ENCODE measurements at places on chromosomes 11 and 22.

DNA sequence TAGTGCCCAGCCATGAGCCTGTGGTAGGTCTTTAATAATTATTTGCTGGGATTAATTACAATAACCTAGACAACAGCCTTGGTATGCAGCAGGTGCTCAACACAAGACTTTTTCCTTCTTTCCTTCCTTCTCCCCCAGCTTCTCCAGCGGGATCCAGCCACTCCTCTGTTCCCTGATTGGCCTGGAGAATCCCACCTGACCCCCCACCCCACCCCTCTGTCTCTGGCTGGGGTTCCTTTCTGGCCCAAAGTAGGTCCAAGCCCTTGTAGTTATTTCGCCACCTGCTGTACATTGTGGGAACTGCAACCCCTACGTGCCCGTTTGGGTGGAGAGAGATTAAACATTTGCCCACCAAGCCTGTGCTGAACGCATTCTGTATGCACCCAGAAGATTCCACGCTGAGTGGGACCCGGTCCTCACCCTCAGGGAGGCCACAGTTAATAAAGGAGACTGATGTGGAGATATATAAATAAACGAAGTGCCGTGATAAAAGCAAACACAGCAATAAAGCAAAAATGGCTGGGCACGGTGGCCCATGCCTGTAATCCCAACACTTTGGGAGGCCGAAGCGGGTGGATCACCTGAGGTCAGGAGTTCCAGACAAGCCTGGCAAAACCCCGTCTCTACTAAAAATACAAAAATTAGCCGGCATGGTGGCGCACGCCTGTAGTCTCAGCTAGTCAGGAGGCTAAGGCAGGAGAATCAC, 32.1 kb upstream of the DGKZ start:
- DNase-seq = peak; percentile 84

GRCh38 chr22:36901411-36902142, 11.9 kb upstream of the CSF2RB start:
- no peak for DNase-seq

- no peak for DNase-seq
These were observed 7.9 kb downstream of the C11orf96 start for GRCh38 chr11:43950311-43950855.

DNA sequence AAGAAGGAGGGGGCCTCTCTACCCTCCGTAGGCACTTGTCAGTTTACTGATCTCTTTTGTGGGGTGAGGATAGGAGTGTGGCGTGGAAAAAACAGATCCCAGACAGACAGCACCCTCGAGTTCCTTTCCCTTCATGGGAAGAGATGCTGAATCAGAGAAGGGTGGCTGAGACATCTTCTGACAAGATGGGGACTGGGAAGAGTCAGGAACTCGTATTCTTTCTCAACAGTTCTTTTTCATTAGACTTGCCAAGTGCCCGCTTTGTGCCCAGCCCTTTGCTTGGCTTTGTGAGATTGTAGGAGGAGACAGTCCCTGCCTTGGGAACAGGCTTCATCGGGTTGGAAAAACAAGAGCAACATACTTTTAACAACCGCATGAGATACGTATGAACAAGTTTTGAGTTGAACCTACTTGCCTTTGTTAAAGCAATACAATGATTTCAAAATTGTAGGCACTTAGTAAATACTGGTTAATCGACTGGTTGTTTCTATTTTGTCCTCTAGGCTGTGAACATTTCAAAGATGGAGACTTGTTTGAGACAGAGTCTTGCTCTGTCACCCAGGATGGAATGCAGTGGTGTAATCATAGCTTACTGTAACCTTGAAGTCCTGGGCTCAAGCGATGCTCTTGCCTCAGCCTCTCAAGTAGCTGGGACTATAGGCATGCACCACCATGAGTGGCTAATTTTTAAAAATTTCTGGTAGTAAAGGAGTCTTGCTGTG, 1.1 kb downstream of the RRM1 start:
- peak; percentile 70 for DNase-seq

DNA sequence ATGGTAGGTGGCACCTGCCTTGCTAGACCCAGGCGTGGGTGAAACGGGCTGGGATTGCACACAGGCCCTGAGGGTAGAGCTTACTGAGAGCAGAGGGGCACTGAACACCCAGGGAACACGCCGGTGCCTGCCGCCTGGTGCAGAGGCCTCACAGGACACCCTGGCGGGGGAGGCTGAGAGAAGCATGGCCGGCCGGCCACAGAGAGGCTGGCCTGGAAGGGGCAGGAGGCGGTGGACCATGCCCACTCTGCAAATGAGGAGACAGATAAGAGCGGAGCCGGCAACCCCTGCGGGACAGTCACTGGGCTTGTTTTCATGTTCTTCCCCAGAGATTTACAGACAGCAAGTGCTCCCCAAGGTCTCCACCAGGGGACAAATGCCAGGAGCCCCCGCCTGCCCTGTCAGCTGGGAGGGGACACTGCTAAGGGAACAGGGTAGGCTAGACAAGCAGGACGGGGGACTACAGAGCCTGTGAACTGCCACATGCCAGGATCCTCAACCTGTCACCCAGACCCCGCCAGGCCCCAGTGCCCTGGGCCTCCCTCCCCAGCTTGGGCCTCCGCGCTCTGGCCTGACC, 38.5 kb upstream of the TCF20 start:
- no peak for DNase-seq

DNA sequence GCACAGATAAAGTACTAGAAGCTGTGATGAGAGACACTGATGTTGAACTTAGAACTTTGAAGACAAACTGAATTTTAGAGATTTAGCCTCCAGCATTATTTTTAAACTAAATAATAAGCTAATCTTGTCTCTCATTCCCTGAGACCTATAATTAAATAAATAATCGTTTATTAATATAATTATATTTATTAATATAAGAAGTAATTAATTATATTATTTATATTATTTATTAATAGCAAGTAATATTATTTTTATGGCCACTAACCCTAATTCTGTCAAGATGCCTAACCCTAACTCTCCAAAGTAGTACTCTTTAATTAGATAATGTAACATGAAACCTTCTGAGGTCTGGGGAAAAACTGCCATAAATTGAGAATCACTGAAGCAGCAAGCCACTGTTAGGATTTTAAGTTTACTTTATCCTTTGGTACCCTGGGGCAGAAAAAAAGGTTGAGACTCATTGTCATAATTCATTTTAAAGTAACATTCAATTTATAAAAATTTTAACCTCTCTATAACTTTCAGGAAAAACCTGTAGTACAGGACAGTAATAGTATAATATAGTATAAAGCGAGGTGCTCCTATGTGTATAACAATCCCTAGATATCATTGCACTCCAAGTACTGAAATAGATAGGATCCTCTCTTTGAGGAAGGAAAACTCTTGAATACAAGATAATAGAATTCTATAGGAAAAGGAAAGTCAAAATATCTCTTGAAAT, 85.4 kb downstream of the TTC28 start:
- no peak for DNase-seq

GRCh38 chr11:131932584-131933325, 562.3 kb downstream of the NTM start:
- DNase-seq = peak; percentile 20

DNA sequence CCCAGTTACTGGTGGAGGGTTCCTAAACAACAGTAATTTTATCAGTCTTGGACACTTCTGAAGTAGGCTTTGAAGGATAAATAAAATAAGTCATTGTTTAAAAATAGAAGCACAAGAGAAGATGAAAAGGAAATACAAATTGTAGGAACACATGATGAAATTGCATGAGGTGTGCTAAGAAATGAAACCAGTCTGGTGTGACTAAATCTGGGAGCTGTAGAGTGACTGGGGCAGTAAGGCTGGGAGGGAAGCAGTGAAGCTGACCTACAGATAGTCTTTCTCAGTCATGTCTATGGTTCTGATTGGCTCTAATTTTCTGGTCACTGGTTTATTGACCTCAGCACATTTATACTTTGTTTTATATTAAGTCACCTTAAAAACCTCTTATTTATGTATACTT, 139.1 kb downstream of the SLC17A6 start:
- DNase-seq = no peak

GRCh38 chr11:20097319-20098221, 62.7 kb downstream of the DBX1 start:
- DNase-seq = no peak

- DNase-seq = no peak
These were observed 2.2 kb downstream of the SLC37A4 start for GRCh38 chr11:119028346-119029068.

- DNase-seq = no peak
These were observed 22.7 kb downstream of the OOSP3 start for GRCh38 chr11:59901306-59901705.

DNA sequence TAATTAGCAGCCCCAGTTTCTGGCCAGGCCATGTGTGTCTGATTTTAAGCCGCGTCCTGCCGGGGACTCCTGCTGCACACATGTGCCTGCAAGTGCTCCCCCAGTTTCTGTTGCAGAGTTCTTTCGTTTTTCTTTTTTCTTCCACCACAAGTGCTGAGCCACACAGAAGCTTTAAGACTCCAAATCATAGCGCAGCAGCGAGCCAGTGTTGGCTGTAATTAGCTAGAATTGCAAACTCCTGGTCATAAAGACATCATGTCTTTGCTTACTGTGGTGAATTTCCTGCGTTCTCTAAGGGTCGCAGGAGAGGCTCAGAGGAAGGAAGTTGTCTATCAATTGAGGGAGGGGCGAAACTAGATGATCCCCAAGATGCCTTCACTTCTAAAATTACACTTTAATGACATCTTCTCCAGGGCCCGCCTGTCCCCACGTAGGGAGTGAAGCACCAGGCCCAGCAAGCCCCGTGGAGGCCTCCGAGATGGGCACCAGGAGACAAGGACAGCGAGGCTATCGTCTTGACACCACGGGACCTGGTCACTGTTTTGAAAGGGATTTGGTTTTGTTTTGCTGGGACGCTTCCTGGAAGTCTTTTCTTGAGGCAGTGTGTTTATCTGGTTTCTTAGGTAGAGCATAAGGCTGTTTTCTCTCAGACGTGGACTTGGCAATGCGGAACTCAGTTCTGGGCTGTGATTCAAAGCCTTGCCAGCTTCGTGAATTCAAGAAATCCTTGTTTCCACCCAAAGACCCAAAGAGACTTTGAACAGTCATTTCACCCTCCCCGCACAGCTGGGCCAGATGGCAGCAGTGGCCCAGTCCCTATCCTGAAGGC, 71.8 kb downstream of the UBASH3B start:
- no peak for DNase-seq

- DNase-seq = peak; percentile 35
These were observed 875 bp upstream of the STT3A start for GRCh38 chr11:125591649-125592304.

- no peak for DNase-seq
These were observed 36.6 kb downstream of the METTL15 start for GRCh38 chr11:28144808-28145207.

- no peak for DNase-seq
These were observed 20.0 kb upstream of the SMIM38 start for GRCh38 chr11:69135420-69136363.

- no peak for DNase-seq
These were observed 830 bp upstream of the SPDYC start for GRCh38 chr11:65169164-65169641.

DNA sequence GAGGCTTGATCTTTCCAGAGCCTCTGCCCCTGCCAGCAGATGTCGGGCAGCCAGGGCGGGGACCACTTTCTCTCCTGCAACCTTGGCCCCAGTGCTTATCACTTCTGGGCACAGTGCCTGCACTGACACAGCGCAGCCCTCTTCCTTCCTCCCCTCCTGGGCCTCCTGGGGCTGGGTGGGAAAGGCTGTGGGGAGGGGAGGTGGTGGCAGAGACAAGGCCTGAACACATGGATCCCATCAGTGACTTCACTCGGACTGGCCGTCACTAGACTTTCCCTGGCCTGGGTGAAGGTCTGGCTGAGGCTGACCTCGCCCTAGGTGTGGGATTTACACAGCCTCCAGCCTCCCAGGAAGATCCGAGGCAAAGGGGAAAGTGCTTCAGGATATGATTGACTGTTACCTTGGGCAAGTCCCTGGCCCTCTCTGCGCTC, 68.1 kb downstream of the LRRC32 start:
- no peak for DNase-seq

DNA sequence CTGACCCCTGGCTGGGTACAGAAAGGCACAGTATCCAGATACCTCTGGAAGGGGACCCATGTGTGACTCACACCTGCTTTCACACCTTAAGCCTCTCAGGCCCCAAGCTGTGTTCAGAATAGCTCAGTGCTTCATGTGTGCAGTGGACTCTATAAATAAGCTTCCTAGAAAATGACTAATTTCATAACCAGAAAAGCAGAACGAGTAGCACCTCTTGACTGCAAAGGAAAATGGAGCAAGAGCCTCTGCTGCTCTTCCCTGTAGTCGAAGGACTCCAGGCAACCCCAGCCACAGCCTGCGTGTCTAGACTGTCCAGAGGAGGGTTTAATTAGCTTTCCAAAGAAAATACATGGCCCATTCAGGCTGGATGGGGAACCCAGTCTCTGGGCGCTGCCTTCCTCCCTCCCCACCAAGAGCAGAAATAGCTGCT, 23.1 kb downstream of the PTPN5 start:
- no peak for DNase-seq

All from NCI-H1417 (cell line).